ENCODE measurements at places on chromosomes 11 and 22.

- DNase-seq, result no peak
Measured at GRCh38 chr11:110972640-110973039, 260.4 kb upstream of the ARHGAP20 start.

GRCh38 chr11:57363131-57364080, 17.5 kb downstream of the PRG3 start:
- DNase-seq, result no peak

DNA sequence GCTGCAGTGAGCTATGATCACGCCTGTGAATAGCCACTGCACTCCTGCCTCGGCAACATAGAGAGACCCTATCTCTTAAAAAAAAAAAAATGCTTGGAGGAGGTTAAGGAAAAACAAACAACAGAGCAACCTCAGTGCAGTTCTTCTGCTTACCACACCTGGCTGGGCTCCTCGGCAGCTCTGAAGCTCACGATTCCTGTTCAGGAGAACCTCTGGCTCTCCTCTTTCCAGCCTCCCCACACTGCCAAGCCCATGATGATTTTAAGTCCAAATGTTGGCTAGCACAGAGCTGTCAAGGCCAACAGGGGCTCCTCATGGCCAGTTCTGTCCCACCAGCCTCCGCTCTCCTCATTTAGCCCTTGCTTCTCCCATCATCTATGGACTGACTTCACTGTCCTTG, 69.7 kb upstream of the ARFGAP3 start:
- DNase-seq, result no peak

DNA sequence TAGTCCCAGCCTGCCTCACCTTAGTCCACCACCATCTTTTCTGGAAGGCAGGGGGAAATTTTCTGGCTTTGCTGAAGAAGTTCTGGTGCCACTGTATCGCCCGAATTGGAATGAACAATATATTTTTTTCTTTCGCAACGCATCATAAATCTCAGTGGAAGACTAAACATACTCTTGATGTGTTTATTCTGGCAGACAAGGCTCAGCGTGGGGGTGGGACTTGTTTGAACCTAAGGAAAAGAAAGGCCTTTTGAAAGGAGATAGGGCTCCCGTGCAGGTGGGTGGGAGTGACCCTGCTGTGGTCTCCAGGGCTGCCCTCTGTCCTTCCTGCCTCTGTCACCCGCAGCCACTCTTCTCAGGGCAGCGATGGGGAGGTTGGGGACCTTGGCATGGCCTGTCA, 42.5 kb downstream of the CD82 start:
- no peak for DNase-seq

- DNase-seq, result no peak
Measured at GRCh38 chr11:48007677-48008076, 27.3 kb downstream of the PTPRJ start.

GRCh38 chr11:48184452-48184851, 32.2 kb upstream of the OR4B1 start:
- DNase-seq, result no peak

DNA sequence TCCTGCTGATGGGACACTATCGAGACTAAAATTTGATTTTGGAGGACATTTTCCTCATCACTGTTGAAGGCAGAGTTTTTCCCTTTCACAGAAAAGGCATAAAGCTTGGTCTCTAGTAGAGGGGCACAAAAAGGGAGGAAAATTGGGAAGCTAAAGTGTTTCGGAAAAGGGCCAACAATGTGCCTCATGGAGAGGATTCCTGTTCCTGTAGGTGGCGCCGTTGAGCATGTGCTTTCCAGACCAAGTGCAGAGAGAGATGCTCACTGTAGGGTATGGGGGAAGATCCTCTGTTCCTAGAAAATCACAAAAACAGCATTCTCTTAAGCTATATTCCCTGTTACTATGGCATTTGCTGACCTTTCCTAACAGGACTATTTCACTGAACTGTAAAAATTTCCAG, 18.4 kb upstream of the OR4C5 start:
- DNase-seq, result no peak
